ENCODE measurements at places on chromosomes 5 and 9. TPM values are rescaled to one million over a fixed set of nuclear protein-coding genes. Genes with fewer than 3 reads are reported as not detected.

The CDH9 gene
- 0.73 TPM for total RNA-seq

- H3K36me3 ChIP-seq = no peaks in the 10 kb centered on the region
- H3K27ac ChIP-seq = no peak overlapping the region
- no peak for DNase-seq
- H3K4me3 ChIP-seq = no peak overlapping the region
- no peaks in the 10 kb centered on the region for H3K27me3 ChIP-seq
- H3K4me1 ChIP-seq = no peaks in the 10 kb centered on the region
Observed at GRCh38 chr9:78122631-78123030, 91.0 kb upstream of the GNAQ start.

- no peak overlapping the region for H3K4me3 ChIP-seq
- no peak overlapping the region for H3K27ac ChIP-seq
- DNase-seq = no peak
- no peaks in the 10 kb centered on the region for H3K4me1 ChIP-seq
- no peaks in the 10 kb centered on the region for H3K36me3 ChIP-seq
- no peaks in the 10 kb centered on the region for H3K27me3 ChIP-seq
Observed at GRCh38 chr5:179436321-179437122, 91.3 kb upstream of the ADAMTS2 start.

- H3K36me3 ChIP-seq = no peaks in the 10 kb centered on the region
- no peak overlapping the region for H3K4me3 ChIP-seq
- H3K27me3 ChIP-seq = no peaks in the 10 kb centered on the region
- H3K27ac ChIP-seq = no peak overlapping the region
- H3K4me1 ChIP-seq = no peaks in the 10 kb centered on the region
Observed at GRCh38 chr5:109451146-109451545, 41.4 kb upstream of the PJA2 start.

The ENTREP1 gene
- 25.0 TPM for total RNA-seq

DNA sequence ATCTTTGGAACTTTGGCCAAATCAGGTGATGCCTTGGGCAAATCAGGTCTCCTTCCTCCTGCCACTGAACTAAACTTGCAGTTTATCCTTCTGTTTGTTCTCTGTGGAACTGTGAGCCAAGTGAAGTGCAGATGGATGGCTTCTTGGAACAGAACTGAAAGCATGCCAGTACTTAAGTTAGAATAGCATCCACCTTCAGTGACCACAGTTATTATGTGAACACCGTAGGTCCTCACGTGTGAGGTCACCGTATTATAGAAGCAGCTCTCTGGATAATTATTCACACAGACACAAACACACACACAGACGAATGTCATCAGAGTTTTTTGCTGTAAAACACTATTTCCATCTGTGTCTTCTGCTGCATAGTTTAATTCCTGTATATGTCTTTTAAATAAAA lies 162.6 kb downstream of the EFNA5 start:
- H3K4me1 ChIP-seq = peaks cover 12% of the 10 kb centered on the region
- DNase-seq = no peak
- no peaks in the 10 kb centered on the region for H3K36me3 ChIP-seq

DNA sequence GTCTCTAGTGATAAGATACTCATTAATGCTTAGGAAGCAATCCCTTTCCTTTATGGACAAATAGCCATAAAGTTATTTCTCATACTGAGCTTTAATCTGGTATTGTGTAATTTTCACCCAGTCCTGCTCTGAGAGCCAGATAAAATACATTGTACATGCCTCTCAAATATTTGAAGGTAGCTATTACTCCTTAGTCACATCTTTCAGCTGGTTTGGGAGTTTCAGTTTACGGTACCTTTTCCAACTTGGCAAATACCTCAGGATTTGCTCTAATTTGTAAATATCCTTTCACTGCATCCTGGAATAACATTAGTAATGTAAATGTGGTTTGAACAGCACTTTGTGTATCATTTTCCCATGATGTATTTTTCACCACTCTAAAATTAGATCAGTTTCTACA lies 47.4 kb downstream of the ABHD17B start:
- H3K36me3 ChIP-seq = no peaks in the 10 kb centered on the region
- no peak overlapping the region for H3K27ac ChIP-seq
- H3K4me3 ChIP-seq = no peak overlapping the region
- no peaks in the 10 kb centered on the region for H3K4me1 ChIP-seq
- no peaks in the 10 kb centered on the region for H3K27me3 ChIP-seq
- DNase-seq = no peak

DNA sequence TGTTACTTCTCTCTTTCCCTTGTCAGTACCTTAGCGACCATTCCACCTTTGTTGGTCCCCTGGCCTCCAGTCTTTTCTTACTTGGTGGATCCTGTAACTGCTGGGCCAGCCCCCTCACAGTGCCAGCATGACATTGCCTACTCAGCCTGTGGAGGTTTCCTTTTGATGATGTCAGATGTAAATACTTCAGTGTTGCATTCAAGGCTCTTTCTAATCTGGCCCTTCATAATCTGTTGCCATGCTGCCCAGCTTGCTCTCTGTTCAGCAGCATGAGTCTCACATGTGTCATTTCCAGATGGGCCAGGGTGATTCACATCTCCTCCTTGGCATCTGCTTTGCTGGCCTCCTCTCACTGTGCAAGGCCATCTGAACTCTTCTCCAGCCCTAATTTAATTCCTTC lies 57.1 kb downstream of the MAST4 start:
- no peaks in the 10 kb centered on the region for H3K4me1 ChIP-seq
- no peak for DNase-seq
- no peak overlapping the region for H3K4me3 ChIP-seq
- no peaks in the 10 kb centered on the region for H3K36me3 ChIP-seq
- H3K27me3 ChIP-seq = no peaks in the 10 kb centered on the region

The SPARC gene
- total RNA-seq = 438 TPM

The CDH6 gene
- total RNA-seq = 1.4 TPM

The C9 gene
- total RNA-seq = not detected

DNA sequence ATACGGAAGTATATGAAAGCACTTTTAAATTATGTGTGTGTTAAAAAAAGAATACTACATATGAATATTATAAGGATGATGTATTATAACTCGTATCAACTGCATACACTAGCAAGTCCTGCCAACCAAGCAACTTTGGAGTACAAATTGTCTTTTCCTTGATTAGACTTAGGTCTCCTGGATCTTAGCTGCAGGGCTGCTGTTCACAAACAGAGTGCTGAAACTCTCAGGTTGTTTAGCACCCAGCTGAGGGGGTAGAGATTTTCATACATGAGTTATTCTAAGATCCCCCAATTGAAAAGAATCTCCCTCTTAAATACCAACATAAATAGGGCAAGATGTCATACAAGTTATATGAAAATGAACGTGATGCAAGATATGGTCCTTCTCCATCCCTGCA lies 149.8 kb upstream of the TNC start:
- no peak overlapping the region for H3K27ac ChIP-seq
- no peaks in the 10 kb centered on the region for H3K27me3 ChIP-seq
- H3K36me3 ChIP-seq = no peaks in the 10 kb centered on the region
- DNase-seq = no peak
- H3K4me3 ChIP-seq = no peak overlapping the region

- no peak overlapping the region for H3K27ac ChIP-seq
- no peak overlapping the region for H3K4me3 ChIP-seq
- H3K36me3 ChIP-seq = no peaks in the 10 kb centered on the region
- DNase-seq = no peak
- H3K27me3 ChIP-seq = no peaks in the 10 kb centered on the region
Observed at GRCh38 chr5:83955916-83956315, 235.3 kb upstream of the HAPLN1 start.

The MTAP gene
- 100 TPM for total RNA-seq

The C9orf50 gene
- not detected for total RNA-seq

DNA sequence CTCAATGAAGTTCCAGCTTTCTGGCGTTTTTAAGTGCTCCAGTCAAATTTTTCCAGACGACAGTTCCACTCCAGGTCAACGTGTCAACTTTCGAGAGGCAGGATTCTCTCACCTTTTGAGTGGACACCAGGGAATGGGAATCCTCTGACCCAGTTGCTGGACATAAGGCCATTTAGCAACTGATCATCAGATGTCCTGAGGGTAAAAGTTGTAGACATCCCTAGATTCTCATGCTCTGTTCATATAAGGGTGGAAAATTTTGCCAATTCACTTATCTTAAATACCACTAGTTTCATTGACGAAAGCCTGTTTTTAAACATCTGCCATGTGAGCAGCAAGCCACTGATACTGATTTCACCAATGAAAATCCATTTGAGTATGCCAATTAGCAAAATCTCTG lies 275.5 kb downstream of the MAST4 start:
- no peak overlapping the region for H3K4me3 ChIP-seq
- H3K4me1 ChIP-seq = no peaks in the 10 kb centered on the region
- no peaks in the 10 kb centered on the region for H3K36me3 ChIP-seq
- H3K27ac ChIP-seq = no peak overlapping the region
- no peaks in the 10 kb centered on the region for H3K27me3 ChIP-seq

DNA sequence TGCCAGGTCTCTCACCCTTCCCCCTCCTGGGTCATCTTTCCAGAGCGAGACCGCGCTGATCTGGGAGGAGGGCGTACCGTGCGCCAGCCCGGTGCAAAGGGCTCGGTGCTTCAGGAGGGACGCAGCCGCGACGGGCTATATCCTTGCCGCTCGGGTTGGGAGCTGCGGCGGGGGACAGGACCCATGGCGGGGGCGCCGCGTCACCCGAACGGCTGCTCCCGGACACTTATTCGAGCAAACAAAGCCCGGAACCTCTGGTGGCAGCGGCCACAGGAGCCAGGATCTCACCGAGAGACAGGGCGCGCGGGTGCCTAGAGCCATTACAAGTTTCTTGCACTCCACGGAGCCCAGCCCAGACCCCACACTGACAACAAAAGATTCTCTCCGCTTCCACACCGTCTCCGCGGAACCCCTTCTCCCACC lies 1.3 kb downstream of the SEMA6A start:
- peaks cover 34% of the 10 kb centered on the region for H3K36me3 ChIP-seq
- DNase-seq = no peak
- H3K27ac ChIP-seq = peak overlapping the region; percentile 76
- H3K4me3 ChIP-seq = peak overlapping the region; percentile 87
- H3K27me3 ChIP-seq = no peaks in the 10 kb centered on the region
- peaks cover 14% of the 10 kb centered on the region for H3K4me1 ChIP-seq

DNA sequence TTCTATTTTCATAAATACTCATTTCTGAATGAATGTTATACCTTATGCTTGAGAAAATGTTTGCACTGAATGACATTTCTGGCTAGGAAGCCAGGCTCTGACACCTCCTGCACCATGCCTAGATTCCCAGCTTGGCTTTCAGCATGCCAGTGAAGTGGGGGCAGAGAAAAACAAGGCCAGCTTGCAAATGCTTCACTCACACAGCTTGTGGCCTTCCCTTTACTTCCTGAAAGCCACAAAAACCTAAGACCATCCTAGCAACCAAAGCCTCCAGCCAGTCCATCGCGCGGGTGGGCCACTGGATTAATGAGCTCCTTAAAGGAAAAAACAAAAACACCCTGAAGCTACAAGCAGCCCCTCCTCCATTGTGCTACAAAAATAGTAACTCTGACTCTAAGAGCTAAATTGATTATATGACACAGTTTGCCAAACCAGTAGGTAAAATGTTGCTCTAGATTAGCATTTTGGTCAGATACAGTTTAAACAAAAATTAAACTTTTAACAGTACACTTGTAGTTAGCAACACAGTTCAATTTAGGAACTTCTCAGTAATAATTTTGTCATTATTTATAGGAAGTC lies 159.9 kb downstream of the TSSK1B start:
- H3K27me3 ChIP-seq = no peaks in the 10 kb centered on the region
- no peak overlapping the region for H3K27ac ChIP-seq
- H3K4me3 ChIP-seq = no peak overlapping the region

The SERF1A gene
- total RNA-seq = 17.2 TPM

DNA sequence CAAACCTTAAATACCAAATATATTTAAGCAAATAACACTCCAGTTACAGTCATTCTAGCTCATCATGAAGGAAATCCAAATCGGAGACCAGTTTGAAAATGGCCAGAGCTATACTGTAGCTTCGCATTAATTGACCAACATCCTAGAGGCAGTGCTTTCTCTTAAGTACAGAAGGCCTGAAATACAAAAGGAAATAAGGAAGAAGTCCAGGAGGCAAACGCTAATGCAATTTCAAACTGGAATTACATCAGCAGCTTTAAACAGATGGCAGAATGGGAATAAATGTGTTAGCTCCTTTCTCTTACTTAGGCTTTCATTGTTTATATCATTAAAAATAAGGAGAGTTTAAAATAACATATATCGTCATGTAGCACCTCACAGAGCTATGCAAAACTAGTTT lies 197.0 kb downstream of the SEC61B start:
- no peaks in the 10 kb centered on the region for H3K36me3 ChIP-seq
- H3K27ac ChIP-seq = no peak overlapping the region
- no peak for DNase-seq
- H3K27me3 ChIP-seq = no peaks in the 10 kb centered on the region

- no peak for DNase-seq
- H3K4me1 ChIP-seq = peaks cover 23% of the 10 kb centered on the region
- H3K36me3 ChIP-seq = no peaks in the 10 kb centered on the region
- H3K27me3 ChIP-seq = peaks cover 13% of the 10 kb centered on the region
Observed at GRCh38 chr9:93136011-93136440, 2.0 kb upstream of the NINJ1 start.

DNA sequence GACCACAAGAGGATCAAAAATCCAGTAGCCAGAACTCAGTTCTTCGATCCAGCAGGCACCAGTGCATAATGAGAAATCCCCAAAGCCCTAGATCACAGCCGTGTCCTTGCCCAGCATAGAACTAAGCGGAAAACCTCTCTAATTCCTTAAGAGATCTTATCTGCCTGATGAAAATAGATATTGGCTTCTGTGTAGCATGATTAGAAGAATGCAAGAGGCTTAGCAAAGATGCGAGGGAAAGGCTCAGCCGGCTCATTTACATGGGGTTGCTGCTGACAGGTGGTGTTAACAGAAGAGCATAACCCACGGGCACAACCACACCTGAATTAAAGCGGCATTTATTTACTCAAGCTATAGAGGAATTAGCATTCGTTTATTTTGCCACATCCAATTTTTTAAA lies 400.0 kb upstream of the ADAMTS16 start:
- H3K36me3 ChIP-seq = no peaks in the 10 kb centered on the region
- H3K4me1 ChIP-seq = no peaks in the 10 kb centered on the region
- DNase-seq = no peak
- H3K4me3 ChIP-seq = no peak overlapping the region

The TSLP gene
- total RNA-seq = 1.9 TPM

The C9orf43 gene
- 0.36 TPM for total RNA-seq

GRCh38 chr9:26310294-26310693 lies 582.3 kb downstream of the CAAP1 start:
- no peak for DNase-seq
- H3K27ac ChIP-seq = no peak overlapping the region
- no peaks in the 10 kb centered on the region for H3K4me1 ChIP-seq
- no peak overlapping the region for H3K4me3 ChIP-seq
- H3K27me3 ChIP-seq = no peaks in the 10 kb centered on the region

All from H1 (cell line).